Amygdala (tissue), 56 donors: ENCODE measurements at places on chromosomes 7 and 10.
A peak's percentile ranks its signal among the peaks of the same experiment; 100 is the strongest.

DNA sequence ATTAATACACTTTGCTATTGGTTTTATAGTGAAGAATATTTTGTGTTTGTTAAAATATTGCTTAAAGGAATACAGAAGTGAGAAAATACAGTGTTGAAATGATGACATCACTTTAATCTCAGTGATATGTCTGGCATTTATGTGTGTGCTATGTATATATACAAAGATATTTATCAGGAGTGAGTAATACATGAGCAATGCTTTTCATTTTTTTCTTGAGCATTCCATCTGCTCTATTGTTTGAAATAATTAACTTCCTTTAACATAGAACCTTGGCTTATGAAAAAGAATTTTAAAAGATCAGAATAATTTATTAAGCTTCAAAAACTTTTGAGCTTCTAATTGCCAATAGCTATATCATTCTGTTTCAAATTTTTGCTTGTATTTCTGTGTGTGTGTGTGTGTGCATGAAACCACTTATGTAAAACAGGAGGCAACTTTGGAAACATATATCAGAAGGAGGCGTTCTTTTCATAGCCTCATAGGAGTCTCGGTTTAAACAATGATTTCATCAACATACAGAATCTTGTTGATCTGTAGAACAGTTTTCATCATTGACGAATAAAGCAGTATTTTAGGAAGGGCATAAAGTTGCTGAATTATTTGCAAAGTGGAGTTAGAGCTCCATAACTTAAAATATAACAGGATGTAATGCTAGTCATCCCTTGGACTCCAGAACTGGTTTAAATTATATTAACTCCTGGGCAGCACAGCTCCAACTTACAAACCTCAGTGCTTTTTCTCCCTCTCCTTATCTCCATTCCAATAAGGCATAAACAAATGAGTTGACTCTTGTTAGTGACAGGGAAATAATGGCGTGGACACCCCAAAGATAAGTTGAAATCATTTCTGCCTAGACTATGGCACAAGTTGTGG is 228.4 kb upstream of the DGKB start:
- no peak for DNase-seq

DNA sequence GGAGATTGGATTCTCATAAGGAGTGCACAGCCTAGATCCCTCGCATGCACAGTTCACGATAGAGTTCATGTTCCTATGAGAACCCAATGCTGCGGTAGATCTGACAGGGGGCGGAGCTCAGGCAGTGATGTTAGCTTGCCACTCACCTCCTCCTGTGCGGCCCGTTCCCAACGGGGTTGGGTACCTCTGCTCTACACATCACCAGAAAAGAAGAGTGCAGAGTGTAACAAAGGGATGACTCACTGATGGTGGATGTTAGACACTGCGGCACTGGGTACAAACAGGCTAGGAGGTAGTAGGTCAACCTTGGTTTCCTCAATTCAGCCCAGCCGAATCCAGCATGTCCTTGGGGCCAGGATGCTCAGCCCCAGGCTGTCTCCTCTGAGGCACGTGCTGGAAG is 66.8 kb upstream of the CHST15 start:
- no peak for DNase-seq

DNA sequence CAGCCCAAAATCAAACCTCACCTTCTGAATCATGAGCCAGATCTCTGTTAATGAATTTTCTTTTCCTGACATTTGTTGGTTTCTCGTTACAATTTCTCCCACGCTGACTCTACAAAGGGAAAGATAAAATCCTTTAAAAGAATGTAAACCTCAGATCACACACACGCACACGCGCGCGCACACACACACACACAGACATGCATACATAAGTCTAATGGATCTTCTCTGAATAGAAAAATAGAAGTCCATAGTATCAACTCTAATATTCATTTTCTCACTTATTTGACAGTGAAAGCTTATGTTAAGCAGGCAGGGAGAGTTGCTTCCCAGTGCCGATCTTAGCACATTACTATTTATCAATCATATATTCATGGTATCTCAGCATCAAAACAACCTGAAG is 1.4 kb downstream of the ETV1 start:
- DNase-seq: no peak

GRCh38 chr7:96772139-96772694 is 62.6 kb upstream of the SEM1 start:
- DNase-seq: no peak

- no peak for DNase-seq
These were observed 26.1 kb downstream of the INPP5A start for GRCh38 chr10:132563485-132564248.

DNA sequence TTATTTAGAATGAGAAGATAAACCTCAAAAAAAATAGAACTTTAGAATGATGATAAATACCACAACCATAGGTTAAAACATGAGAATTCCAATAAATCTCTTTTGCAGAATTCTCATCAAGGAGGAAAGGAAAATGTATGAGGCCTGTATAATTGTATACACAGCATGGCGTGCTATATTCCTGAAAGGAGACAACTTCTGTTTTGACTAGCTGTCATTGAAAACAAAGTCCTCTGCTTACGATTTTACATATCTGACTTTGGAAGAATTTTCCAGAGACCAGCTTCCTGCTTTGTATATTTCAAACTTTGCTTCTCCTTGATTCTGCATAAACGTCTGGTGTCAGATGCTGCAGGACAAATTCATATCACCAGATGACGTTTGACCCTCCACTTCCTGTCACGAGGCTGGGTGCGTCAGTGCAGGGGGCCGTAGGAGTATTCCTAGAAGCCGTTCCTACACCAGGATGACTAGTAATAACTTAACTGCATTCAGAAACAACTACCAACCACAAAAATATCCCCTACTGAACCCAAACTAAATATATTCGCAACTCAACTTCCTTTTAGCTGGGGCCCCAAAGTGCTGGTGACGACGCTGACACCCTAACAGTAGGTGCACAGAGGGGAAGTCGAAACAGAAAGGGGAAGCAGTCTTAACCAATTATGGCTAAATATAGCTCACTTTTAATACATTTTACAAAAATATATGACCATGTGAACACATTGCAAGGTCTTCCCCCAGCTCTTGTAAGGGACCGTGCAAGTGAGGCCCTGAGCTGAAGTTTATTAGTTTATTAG is 178.6 kb upstream of the INHBA start:
- no peak for DNase-seq

DNA sequence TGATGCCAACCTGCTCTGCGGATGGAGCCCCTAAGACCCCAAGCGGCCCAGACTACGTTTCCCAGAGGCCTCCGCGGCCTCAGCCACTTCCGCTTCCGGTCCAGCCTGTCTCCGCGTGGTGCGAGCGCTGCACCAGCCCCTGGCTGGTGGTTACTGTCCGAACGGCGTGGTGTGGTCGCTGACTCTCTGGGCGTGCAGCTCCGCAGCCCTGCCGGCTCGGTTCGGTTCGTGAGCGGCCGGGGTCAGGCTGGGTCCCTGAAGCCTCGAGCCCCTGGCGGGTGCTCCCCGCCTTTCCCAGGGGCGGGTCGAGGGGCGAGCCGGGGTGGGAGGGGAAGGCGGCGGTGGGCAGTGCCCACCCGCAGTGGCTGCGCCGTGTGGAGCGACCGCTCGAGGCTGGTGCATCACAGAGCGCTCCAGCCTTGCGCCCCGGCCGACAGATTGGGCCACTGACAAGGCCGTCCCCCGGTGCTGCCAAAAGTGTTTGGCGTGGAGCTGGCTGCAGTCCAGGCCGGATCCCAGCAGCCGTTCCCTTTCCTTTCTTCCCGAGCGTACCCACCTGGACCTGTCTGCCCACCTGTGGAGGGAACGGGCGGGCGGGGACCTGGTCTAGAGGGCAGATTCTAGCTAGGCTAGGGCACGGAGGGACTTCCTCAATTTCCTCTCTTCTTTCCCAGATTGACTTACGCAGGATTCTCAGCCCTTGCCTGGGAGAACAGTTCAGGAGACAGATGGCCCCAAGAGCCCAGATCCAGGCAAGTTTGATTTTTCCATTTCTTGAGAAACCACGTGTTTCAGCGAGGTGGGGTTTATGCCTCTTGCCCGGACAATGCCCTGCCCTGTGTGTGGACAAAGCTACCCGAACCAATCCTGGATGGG is at the start of gene ZNF485:
Gene ZNF485 (plus strand): TSS at position 116 of the 876 bp plus-strand sequence. CDS start 613 bp downstream, at position 729.
- peak; percentile 69 for DNase-seq

DNA sequence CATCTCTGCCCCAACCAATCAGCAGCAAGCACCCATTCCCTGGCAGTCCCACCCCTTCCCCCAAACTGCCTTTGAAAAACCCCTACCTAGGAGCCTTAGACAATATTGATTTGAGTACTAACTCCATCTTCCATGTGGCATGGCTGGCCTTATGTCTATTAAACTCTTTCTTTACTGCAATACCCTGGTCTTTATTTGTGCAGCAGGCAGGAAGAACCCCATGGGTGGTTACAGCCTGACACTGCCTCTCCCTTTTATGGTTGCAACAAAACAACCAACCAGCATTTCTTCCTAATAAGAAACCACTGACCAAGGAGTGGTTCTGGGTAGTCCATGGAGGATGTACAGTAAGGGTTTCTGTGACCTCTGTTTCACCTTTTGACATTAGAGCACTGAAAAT is 418.1 kb downstream of the THSD7A start:
- DNase-seq: no peak

GRCh38 chr7:71544816-71545215 is 412.9 kb downstream of the GALNT17 start:
- no peak for DNase-seq

GRCh38 chr10:132482090-132482800 is 55.3 kb upstream of the INPP5A start:
- no peak for DNase-seq

GRCh38 chr10:125982260-125982948 is 86.0 kb downstream of the FANK1 start:
- DNase-seq: peak; percentile 15

DNA sequence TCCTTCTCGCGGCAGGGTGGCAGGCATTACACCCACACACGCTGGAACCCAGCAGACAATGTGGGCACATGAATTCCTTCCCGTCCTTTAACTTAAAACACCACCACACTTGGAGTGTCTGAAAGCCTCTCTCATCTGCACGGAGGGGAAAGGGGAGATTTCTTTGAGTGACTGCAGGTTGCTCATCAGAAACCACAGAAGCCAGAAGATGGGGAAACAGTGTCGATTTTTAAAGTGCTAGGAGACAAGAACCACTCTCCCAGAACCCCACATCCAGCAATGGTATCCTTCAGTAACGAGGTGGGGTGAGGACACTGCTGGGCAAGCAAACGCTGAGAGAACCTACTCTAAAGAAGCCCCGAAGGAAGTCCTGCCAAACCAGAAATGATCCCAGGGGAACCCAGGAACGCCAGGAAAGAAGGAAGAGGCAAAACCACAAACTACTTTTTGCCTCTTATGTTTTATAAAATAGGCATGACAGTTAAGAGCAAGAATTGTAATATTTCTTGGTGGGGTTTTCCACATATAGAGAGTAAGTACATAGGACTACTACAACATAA is 254.3 kb downstream of the ELFN1 start:
- no peak for DNase-seq

GRCh38 chr7:34138483-34138882 is 233.1 kb downstream of the BMPER start:
- no peak for DNase-seq

DNA sequence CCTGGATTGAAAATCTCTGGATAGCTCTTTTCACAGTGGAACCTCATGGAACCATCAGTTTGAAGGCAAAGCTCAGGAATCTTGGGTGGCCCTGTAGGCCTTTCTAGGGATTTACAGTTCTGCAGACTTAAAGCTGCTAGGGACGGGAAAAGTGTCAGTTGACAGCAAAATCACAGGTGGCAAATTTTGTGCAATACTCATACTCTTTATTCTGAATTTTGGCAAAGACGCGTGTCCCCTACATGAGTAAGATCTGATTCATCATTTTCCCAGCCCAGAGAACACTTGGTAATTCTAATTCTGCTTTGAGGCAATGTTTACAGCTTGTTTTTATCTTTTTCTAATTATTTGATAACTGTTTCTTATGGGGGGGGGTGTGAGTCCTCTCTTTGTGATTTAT is 3.6 kb downstream of the LRRC17 start:
- no peak for DNase-seq

DNA sequence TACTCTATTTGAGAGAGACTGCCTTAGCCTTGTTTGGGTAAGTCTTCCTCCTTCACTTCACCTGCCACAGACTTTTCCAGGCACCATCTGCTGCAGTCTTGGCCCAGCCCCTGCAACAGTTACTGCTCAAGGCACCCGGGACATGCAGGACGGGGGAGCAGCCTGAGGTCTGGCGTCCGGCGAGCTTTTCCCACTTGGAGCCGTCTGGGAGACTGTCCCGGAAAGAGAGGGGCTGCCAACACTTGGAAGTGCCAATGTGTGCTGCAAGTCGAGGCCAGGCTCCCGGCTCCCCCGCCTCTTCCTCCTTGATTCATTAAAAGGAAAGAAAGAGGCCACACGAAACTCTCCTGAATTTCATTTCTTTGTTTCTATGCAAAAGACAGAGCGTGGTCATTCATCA is 13.7 kb downstream of the HTRA1 start:
- DNase-seq: peak; percentile 66

GRCh38 chr10:118805146-118805545 is 50.4 kb upstream of the CACUL1 start:
- DNase-seq: no peak

- DNase-seq: peak; percentile 82
These were observed at the start of gene ATP6V1F for GRCh38 chr7:128862571-128863432. ATP6V1F (plus strand) TSS chr7:128862856; CDS start chr7:128862905, 49 bp downstream.
